ENCODE measurements at places on chromosomes 3 and 15.
A peak's percentile ranks its signal among the peaks of the same experiment; 100 is the strongest.

DNA sequence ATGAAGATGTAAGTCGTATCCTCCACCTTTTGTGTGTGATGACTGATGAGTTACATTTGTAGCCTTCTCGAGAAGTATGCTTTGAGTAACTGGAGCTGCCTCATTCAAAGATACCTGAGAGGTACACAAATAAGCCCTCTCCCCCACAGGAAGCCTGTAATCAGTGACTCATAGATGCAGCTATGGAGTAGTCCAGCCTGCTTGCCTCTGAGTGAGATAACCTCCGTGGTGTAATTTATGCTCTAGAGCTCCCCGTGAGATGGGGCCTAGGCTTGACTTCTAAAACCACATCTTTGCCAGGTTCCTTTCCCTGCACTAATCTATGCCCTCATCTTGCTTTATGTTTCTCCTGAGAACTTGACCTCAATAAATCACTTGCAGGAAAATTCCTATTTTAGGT lies 291.7 kb downstream of the SUCLG2 start:
- no peak for DNase-seq

DNA sequence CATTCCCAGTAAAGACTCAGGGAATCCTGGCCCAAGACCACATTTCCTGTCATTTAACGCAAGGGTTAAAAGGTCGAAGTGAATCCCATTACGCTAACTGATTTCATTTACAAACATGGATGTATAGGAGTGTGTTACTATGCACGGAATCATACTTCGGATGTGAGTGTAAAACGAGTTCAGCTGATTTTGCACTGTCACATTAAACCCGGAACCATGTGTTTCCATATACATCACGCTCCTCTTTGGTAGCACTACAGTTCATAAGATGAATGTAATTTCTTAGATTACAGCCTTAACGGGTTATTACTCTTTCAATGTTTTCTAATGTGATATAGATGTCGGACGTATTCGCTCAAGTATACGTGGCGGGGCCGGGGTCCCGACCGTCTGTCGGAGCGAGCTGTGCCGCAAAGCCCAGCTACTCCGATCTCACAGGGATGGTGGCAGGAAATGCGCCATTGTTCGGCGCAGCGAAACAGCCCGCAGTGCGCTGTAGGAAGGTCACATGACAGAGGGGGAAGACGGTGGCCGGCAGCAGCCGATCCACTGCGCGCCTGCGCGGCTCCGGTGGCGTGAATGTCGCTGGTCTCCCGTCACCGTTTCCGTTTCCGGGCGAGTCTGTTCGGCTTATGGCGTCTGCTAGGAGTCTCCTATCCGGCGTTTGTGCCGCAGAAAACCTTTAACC lies 97.3 kb downstream of the NPAP1 start:
- DNase-seq = peak; percentile 41

DNA sequence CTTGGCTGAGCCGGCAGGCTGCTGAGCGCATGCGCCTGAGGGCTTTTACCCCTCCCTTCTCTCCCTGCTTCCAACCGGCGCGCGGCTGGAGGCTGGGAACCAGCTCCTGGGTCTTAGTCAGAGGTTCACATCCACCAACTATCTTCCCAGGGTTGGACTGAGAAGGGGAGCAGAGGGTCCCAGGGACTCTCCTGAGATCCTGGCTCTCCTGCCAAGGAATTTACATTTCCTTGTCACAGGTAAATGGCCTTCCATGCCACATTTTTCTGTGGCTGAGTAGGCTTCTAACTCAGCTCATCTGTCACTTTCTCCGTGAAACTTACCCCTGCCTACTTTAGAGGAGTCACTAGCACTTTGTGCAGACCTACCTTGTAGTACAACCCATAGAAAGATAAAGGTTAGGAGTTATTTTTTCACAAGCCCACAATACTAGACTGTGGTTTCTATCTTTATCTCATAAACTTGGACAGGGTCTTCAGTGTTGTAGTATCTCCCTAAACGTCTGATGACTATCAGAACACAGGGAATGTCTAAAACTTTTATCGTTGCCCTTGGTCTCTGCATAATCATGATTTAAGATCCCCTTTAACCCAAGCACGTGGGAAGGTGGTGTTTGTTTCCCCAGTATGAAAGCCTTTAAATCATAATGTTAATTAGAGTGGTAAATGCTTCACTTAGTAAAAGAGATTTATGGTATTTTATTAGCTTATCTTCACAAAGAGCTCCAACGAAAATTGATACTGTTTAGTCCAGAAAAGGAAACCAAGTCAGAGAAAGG lies 638 bp upstream of the TBC1D5 start:
- DNase-seq = no peak

GRCh38 chr3:154517404-154517803 lies 87.4 kb upstream of the GPR149 start:
- DNase-seq = no peak

GRCh38 chr15:101450403-101451265 lies 38.9 kb downstream of the PCSK6 start:
- DNase-seq = no peak

DNA sequence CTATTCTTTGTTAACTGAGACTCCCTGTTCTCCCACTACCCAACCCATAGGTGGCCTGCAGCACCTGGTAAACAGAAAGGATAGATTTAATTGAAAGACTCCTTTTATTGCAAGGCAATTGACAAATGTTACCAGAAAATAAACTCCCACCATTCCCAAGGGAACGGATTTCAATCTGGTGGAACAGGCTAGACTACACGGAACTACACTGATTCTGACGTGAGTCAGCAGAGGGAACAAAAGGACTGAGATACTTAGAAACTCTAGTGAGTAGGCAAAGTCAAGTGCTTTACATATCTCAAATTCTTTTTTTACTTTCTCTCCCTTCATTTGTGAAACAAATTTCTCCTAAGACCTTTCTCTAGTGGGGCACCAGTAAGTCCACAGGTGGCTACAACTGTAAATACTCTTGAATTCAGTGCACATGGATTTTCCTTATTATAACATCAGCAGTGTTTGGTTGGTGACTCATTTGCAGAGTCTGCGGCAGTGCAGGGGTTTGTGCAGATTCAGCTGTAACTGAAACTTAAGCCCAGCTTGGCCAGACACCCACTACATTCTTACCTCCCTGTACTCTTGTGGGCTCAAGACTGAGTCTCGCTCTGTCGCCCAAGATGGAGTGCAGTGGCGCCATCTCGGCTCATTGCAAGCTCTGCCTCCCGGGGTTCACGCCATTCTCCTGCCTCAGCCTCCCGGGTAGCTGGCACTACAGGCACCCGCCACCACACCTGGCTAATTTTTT lies 34.3 kb upstream of the PLSCR2 start:
- DNase-seq = peak; percentile 11

- no peak for DNase-seq
Measured at GRCh38 chr15:68653801-68654200, 75.0 kb downstream of the CORO2B start.

DNA sequence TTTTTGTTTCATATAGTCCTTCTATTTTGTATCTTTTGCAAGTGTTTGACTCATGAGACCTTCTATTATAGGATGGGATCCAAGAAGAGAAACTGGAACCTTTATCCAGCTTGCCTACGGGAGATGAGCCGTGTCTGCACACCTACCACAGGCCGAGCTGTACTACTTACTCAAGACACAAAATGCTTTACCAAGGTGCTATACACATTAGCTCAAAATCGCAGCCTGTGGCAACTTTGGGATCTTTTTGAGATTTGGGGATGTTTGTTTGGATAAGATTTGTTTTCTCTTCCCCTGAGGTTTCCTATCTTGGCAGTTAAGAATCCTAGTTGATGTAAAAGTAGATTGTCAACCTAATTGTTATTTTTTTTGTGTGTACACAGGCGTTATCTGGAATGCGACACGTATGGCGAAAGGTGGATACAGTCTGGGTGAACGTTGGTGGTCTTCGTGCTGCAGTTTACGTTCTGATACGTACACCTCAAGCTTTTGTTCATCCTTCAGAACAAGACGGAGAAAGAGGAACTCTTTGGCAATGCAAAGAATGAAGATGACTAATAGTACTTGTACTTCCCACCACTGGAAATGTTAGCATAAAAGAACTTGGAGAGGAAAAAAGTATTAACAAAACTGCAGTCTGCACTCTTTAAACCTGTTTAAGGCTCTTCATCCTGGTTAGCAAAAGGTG lies 13.1 kb upstream of the SETD5 start:
- peak; percentile 50 for DNase-seq

DNA sequence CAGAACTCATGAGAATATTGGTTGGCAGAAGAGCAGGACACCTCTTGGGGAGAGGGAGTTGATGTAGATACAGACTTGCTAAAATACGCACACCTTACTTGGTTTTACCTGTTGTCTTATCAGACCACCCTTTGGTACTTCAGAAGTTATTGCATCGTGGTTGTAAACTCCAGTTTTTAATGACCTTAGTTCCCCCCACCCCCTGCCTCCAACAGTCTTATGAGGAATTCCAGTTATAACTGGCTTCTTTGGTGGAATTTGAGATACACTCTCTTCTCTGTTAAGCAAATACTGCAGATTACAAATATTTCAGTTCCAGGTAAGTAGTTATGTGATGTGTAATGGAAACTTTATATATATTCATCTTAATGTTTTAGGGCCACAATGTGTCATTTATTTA lies 5.0 kb downstream of the SLC25A38 start:
- DNase-seq = no peak

- DNase-seq = no peak
Measured at GRCh38 chr15:63947228-63947627, 99.1 kb downstream of the DAPK2 start.

DNA sequence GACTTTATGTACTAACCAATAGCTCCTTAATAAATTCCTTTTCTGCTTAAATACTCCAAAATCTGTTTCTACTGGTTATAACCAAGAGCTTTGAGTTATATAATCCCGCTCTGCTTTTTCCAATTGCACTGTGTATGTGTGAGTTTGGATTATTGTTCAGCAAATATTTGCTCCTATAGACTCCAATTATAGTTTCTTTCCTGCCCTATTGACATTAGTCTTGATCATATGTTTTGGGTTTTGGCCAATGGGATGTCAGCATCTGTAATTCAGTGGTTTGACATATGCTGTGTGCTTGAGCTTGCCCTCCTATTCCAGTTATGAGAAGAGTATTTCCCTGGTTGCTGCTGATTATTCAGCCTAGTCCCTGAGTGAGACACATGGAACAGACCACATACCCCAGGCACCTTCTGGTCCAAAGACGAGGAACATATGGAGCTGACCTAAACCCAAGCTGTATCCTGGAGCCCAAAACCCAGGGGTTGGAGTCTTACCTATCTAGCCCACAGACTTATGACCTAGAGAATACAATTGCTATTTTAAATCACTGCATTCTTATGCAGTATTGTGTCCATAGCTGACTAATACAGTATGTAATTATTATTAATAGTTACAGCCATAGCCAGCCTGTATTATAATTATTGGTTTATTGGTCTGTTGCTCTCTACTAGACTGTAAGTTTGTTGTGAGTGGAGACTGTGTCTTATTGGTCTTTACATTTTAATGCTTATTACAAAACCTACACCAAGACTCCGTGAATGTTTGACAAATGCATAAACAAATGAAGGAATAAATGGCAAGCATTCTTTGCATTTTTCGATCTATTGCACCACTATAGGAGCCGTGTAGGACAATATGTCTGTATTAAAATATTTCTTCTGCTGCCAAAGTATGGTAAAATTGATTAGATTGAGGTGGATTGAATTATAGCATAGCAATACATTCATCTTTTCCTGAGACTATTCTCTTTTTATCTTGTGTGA lies 11.7 kb upstream of the ZNF280D start:
- DNase-seq = no peak

DNA sequence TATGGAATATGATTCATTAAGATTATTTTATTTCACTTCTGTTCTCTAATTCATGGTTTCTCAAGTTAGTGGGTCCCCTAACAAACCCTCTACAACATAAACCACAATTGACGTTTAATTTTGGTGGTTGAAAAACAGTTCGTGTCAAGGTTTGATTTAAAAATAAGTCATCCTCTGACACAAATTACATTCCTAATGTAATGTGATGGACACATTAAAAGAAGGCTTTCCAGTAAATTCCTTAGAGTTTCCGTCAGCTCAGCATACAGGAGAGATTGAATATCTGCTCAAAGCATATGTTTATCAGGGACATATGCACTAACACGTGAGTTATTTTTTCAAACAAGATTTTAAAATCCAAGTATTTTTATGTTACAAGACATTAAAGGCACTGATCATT lies 626.5 kb upstream of the ADAMTS9 start:
- no peak for DNase-seq

DNA sequence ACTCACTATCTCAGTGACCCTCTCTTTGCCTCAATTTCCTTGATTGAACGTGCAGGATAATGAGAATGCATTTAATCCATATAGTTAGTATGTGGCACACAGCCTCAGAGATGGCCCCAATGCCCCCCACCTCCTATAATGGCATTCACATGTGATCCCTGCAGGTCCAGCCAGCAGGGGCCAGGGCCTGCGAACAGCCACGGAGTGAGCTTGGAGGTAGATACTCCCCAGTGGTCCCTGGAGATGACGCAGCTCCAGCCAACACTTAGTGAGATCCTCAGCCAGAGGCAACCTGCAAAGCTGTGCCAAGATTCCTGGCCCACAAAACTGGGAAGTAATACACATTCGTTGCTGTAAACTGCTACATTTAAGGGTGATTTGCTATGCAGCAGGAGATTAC lies 184.9 kb upstream of the NSMCE3 start:
- DNase-seq = no peak

DNA sequence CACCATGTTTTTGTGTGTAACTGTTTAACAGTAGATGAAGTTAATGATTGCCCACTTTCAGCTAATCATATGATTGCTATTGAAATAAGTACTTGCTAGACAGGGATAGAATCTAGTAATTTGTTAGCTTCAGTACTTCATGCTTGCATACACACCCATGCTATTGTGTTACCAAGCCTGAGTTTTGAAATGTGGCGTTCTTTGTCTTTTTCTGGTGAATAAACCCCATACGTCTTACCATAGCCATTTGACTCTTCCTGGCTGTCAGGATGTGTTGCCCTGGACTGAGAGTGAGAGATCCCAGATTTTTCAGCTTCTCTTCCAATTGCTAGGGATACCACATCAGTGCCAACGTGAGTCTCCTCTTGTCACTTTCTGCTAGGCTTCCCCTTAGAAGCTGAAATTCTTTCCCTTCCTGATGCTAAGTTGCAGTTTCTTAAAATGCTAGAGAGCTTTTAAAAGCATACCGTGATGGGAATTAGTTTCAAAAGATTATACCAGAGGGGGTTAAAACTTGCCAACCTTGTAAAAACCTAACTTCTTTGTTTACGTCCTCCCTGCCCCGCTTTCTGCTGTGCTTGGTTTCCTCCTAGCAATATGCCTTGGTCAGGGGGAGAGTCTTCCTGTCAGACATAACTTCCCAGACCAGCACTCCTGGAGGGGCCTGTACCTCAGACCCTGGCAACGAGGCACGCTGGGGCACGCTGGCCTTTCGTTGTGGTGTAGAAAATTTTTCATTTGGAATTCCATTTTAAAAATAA lies 62.9 kb upstream of the ULK4 start:
- no peak for DNase-seq

DNA sequence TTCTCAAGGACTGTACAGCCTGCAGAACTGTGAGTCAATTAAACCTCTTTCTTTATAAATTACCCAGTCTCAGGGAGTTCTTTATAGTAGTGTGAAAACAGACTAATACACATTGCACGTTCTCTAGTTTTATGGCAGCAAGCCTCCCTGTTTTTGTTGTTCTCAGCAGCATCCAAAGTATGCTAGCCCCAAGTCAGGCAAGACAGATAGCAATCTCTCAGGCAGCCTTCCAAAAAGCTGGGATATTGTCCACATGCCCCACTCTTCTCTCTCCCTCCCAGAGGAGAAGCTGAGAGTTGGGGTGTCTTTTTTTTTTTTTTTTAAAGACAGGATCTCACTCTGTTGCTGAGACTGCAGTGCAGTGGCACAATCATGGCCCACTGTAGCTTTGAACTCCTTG lies 130.6 kb downstream of the ISL2 start:
- DNase-seq = no peak

GRCh38 chr3:13349823-13350222 lies 70.3 kb downstream of the NUP210 start:
- no peak for DNase-seq

GRCh38 chr3:102885289-102885688 lies 450.5 kb downstream of the ZPLD1 start:
- no peak for DNase-seq
